Right kidney (tissue), 9 donors: ENCODE measurements at places on chromosomes 16 and 17.

DNA sequence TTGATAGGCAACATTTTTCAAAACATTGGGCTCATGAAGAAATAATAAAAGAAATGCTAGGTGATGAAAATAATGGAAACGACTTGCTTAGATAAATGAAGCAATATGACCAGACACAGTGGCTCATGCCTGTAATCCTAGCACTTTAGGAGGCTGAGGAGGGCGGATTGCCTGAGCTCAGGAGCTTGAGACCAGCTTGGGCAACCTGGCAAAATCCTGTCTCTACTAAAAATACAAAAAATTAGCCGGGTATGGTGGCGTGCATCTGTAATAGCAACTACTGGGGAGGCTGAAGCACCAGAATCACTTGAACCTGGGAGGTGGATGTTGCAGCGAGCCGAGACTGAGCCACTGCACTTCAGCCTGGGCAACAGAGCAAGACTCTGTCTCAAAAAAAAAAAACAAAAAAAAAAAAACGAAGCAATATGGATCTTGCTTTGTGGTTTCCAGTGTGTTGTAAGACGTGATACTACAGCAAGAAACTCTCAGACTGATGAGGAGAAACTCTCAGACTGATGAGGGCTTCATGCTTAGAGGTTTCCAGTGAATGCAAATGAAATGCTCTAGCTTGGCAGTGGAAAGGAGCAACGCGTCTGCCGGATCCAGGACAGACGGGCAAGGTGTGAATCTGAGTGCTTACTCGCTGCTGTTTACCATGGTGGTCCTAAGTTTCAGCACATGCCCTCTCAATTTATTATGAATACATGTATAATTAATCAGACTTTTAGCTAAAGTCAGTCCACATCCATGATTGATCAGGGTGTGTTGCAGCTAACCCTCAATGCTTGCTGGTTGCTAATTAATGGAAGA lies 11.5 kb upstream of the IGF2BP1 start:
- no peak for DNase-seq

GRCh38 chr17:55622547-55622946 lies 100.1 kb downstream of the TMEM100 start:
- DNase-seq = no peak

DNA sequence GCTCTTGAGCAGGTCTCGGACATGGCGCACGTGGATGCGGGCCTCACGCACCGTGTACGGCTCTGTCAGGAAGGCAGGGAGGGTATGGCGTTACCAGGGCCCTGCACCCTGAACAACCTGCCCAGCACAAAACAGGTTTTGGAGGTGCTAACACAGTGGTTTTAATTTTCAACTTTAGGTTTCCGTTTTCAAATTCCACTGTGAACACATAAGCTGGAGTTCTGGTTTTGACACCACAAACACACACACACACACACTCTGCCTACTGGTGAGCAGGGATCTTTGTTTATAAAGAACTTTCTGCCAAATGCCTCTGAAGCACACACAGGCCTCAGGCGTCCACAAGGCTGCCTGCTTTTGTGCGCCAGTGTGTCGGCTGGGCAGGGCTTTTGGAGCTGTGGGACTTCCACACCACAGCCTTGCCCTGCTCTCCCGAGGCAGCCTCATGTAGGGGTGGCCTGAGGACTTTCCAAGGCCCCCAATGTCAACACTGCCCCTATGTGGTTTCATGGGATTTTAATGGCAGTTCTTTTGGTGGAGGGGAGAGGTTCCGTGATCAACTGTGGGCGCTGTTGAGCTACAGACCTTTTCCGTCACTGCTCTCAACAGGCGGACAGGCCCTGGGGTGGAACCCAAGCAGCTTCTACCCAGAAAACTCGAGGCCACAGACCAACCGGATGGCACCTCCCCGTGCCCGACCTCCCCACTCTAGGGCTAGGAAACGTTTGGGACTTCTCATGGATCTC lies 9.4 kb downstream of the CLUH start:
- DNase-seq = no peak

GRCh38 chr16:58462089-58462488 lies 37.9 kb upstream of the NDRG4 start:
- DNase-seq = no peak

DNA sequence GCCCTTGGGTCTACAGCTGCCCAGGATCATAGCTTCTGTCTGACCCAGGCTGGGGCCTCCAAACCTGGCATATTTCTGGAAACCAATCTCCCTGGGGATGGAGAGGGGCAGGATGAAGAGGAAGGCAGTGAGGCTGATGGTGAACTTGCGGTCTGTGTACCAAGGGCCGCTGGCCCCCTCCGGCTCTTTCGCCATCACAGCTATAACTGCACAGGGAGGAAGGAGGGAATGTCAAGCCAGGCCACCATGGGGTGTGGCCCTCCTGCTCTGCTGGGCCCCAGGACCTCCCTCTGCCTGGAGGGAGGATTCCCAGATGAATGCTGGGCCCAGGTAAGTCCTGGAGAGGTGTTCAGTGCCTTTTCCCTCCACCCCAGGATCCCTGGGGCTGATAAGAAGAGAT lies 6.3 kb downstream of the SLC38A7 start:
- DNase-seq = no peak

GRCh38 chr17:80891397-80892018 lies 100.1 kb upstream of the CHMP6 start:
- DNase-seq = no peak

DNA sequence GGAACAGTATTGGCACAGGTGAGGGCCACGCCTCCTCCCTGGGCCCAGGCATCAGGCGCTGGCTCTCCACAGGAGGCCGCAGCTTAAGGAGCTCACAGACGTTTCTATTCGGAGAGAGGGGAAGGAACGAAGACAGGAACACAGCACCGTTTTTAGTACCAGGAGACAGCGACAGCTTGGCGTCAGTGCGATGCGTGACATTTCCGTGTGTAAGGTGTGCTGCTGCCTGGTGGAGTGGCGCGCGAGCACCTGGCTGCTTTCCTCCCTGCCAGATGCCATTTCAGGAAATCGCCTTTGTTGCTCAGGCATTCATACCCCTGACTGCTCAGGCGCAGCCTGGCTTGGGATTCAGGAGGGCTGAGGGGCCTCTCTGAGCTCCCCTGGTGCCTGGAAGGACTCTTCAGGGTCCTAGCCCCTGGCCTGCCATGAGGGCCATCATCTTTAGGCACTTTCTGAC lies 367.5 kb downstream of the CPPED1 start:
- peak; percentile 64 for DNase-seq

GRCh38 chr16:49351096-49351487 lies 22.5 kb upstream of the C16orf78 start:
- DNase-seq = no peak

DNA sequence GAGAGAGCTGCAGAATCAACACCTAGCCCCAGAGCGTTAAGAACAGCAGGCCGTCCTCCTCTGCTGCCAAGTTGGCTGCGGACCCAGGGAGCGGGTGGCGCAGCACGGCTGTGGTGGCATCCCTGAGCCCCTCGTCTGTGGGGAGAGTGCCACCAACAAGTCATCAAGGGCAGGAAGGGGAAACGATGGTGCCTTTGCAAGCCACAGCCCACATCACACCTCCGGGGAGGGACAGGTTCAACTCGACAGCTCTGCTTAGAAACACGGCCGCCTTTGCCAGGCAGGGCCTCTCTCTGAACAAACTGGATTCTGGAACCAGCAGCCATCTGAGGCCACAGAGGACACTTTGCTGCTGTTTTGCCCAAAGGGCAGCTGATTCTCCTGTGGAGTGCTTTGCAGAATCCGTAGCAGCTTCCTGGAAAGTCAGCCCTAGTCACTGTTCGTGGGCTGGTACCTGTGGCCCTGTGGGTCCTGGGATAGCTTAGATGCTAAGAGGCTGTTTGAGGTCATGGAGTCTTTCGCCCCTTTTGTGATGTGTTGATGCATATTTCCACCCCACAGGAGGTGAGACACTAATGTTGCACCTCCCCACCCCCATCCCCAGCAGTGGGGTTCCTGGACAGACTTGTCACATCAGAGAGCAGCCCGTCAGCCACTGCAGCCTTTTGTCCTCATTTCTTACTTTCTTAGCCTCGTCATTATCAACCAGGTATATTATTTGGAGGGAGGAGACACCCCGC lies 270.6 kb downstream of the CPPED1 start:
- no peak for DNase-seq

GRCh38 chr16:47519037-47519436 lies 57.9 kb downstream of the PHKB start:
- no peak for DNase-seq

DNA sequence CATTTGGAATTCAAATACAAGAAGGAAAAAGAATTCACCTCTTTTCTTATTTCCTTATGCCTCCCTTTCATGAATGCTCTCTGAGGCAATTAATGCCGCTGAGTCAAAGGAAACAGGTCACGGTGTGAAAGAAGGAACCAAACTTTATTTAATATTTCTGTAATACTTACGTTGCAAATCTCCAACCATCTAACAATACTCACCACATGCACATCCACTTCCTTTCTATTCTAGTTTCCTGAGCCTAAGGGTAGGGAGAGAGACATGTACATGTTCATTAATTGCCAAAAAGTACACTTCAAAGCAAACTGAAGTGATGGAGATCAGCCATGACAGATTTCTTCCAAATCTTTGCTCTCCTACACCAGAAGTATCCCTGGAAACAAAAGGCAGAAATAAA lies 47.9 kb upstream of the HLF start:
- no peak for DNase-seq

- DNase-seq = no peak
These were observed 9.5 kb upstream of the NDEL1 start for GRCh38 chr17:8426094-8426720.

DNA sequence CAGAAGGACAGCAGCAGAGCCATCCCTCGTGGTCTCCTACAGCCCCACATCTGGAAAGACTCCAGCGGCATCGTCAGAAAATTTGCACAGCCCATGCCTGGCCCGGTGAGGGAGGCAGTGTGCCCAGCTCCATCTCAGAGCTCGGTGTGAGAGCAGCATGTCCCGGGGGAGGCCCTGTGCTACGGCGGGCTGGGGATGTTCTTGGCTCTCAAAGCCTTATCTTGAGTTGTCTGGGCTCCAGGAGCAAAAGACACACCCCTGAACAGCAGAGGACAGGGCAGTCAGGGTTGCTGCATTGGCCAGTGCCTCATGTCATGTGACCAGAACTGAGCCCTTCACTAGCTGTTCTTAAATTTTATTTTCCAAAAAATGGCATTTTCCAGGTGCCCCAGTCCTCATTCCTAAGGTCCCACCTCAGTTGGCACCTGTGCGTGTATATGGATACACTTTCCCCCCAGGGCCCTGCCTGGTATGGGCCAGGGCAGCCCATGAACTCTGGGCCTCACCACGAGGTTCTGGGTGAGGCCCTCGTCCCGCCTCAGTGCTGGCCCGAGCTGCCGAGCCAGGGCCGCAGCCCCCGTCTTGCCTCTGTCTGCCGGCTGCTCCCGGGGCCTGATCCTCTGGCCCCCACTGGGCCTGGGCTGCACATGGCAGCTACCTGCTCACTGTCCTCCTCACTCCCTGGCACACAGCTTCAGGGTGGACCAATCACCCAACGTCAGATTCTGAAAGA lies 3.0 kb downstream of the NUDT16L1 start:
- DNase-seq = no peak

DNA sequence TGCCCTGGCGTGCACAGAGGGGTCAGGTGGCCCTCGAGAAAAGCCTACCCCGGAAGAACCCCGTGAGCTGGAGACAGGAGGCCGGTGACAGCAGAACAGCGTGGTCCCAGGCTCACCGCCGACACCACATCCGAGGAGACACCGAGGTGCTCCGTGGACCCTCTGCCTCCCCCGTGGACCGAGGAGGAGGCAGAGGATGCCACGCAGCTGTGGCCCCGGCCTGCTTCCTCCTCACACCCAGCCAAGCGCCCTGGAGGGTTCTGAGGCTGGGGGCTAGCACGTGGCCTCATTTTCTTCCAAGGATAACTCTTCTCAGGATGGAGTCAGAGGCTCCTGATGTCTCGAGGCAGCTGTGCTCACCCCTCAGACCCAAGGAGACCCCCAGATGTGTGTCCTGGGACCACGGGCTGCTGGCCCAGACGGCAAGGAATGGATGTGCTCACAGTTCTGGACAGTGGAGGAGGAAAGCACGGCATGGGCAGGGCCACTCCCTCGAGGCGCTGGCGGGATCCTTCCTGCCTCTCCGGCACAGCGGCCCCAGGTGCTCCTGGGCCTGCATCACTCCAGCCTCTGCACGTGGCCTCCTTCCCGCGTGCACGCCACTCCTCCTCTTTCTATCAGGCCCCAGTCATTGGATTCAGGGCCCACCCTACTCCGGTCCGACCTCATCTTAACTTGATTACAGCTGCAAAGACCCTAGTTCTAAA lies 4.4 kb upstream of the PVALEF start:
- no peak for DNase-seq

GRCh38 chr16:88681709-88682451 lies 4.4 kb downstream of the SNAI3 start:
- DNase-seq = no peak

DNA sequence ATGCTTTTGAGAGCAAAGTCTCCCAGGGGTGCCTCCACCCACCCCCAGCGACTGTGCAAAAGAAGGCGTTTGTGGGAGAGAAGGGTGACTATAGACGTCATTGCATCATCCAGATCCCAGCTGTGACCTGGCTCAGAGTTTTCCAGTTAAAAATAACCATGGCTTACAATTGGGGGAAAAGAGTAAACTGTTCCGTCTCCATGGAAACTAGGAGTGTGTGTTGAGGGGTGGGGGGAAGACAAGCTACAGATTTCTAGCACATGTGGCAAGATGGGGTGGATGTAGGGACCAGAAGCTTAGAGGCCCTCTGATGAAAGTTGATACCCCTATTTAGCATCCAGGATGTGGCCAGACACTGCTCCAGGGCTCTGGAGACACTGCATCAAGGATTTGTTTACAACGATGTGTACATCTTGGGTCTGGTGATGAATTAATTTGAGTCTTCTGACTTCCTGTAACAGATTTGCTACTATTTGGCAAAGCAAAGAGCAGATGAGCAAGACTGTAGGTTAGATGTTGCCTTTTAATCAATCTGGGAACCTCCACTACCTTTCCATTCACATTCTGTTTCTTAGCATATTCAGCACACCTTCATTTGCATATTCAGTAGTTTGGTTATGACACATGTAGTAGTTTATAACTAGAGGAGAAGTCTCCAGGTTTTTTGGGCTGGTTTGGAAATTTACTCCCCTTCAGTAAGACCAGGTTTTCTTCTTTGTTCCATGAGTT lies 6.2 kb upstream of the DUSP14 start:
- no peak for DNase-seq

GRCh38 chr16:16122264-16122663 lies 101.0 kb downstream of the ABCC6 start:
- DNase-seq = no peak

GRCh38 chr16:89025636-89026035 lies 48.6 kb upstream of the CBFA2T3 start:
- no peak for DNase-seq

GRCh38 chr16:64375391-64375980 lies 746.4 kb downstream of the CDH11 start:
- no peak for DNase-seq

DNA sequence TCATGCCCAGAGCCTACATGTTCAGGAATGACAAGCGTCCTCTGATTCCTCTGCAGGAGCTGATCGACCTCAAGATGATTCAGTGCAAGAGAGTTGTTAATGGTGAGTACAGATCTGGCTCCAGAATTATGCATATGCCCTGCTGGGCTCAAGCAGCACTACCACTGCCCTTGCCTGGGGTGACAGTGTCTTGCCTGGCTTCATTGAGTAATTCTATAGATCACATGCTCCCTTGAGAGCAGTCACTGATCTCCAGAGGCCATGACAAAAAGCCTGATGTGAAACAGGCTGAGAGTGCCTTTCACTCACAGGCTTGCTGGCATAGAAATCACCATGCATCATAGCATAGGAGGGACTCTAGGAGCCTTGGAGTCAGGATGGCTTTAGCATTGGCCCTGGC lies 26.4 kb downstream of the DUS2 start:
- DNase-seq = no peak
